ENCODE measurements at places on chromosomes 12 and 14.

- DNase-seq, result no peak
These were observed 163.4 kb downstream of the GARIN6 start for GRCh38 chr12:99810718-99811593.

DNA sequence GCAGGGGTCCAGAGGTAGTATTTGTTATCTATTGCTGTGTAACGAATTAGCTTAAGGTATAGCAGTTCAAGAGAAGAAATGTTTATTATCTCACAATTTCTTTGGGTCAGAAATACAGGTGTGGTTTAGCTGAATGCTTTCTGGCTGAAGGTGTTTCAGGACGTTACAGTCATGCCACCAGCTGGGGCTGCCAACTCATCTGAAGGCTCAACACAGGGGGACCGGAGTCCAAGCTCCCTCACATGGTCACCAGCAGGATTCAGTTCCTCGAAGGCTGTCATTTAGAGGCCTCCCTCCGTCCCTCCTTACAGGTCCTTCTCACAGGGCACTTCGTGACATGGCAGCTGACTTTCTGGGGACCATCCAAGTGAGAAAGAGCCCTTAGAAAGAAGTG, 37.5 kb upstream of the SINHCAF start:
- DNase-seq, result no peak

DNA sequence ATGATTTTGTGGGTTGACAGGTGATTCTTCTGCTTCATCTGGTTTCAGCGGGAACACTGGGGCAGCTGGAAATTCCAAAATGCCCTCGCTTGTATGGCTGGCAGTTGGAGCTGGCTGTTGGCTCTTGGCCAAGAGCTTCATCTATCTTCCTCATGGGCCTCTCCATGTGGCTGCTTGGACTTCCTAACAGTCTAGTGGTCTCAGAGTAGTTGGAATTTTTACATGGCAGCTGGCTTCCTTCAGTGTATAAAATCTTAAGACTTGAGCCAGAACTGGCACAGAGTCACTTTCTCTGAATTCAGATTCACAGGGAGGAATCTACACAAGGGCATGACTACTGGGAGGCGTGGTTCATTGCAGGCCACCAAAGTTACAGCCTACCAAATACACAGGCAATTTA, 204.9 kb upstream of the RMST start:
- DNase-seq, result no peak

DNA sequence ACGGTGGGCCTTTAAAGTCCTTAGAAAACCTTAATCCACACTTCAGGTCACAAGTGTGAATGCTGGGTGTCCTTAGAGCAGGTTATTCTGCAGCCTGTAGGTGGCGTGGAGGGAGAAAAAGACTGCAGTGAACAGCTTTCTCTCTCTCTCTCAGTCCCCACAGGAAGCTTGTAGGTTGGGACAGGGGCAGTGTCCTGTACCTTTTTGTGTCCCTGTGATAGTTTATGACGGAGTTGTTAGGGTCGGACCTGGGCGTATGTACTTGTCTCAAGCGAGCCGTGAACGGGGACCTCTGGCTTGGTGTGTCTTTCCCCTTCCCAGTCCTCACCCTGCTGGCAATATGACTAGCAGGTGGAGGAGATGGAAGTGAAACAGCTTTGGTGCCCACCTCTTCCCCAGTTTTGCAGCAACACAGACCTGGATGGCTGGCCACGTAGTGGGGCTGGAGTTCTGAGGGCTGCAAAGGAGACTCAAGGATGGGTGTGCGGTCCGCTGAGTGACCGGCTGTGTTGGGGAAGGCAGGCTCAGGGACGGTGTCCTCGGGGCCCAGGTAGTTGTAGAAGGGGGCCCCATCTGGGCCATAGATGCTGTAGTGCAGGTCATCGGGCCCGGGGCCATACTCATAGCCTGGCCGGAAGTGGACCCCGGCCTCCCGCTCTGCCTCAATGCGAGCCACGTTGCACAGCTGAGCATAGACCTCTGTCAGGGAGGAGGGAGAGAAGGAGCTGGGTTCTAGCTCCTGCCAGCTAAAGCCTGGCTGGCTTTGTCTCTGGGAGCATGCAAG, 8.9 kb downstream of the ISCA2 start:
- DNase-seq, result no peak

DNA sequence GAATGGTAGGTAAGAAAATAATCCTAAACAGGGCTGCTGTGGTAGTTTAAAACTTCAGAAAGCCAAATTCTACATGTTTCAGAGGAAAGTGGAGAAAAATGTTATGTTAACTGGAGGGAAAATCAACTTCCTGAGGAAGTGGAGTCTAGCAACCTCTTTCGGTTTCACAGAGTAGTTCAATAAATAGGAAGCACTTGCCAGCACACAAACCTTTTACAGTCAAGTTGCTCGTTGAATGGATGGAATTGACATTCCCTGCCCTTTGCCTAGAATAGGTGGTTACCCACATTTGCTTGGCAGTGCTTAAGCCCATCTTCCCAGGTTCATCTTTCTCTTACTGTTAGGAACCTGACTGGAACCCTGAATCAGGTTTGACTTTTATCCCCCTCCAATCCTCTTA, 15.9 kb downstream of the ANKRD13A start:
- DNase-seq, result no peak

- DNase-seq, result no peak
These were observed 255.9 kb downstream of the DPF3 start for GRCh38 chr14:72638021-72638420.

DNA sequence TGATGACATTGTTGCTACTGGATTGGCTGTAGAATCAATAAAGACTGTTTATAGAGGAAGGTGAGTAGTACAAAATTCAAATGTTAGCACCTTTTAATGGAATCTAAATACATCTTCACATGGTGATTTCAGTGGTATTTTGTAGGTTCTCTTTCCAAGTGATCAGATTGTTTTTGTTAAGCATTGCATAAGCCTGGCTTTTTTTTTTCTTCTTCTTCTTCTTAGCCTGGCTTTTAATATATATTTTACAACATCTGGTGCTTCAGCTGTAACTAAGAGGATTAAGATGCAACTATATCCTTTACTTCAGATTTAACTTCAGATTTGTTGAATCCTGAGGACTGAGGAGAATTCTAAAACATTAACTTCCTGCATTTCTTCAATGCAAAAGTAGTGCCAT, 57.3 kb upstream of the ATF1 start:
- DNase-seq, result no peak

DNA sequence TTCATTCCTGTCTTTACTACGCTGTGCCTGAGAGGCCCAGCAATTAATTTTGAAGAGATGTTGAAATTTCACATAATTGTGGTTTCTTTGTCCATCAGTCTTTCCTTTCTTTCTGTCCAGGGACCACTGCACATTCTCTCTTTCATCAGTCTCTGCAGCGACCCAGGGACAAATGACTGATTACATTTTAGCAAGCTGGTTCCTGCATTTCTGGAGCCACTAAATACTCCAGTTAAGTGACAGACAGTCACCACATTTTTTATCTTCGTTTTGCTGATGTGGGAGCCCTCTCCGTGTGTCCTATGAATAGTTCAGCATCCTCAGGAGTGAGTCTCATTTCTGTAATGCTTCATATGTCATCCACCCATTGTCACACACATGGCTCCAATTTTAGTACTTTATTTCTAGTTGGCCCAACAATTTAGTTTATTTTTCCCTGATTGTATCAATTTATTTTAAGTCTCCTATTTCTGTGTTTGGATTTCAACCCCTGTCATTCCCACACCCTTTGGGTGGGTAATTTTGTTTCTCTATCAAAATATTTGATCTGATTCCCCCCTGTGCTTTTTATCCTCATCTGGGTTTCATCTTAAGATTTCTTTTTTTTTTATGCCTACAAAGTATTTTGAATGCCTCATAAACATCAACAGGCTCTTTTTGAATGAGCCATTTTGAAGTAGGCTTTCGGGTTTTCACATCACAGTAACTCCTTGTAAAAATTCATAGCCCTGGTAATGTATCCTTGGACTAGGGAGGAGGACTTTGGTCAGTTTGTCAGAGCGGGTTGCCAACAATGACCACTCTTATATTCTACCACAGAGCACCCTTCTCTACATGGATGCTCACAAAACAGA, 1196.5 kb downstream of the GALC start:
- no peak for DNase-seq

DNA sequence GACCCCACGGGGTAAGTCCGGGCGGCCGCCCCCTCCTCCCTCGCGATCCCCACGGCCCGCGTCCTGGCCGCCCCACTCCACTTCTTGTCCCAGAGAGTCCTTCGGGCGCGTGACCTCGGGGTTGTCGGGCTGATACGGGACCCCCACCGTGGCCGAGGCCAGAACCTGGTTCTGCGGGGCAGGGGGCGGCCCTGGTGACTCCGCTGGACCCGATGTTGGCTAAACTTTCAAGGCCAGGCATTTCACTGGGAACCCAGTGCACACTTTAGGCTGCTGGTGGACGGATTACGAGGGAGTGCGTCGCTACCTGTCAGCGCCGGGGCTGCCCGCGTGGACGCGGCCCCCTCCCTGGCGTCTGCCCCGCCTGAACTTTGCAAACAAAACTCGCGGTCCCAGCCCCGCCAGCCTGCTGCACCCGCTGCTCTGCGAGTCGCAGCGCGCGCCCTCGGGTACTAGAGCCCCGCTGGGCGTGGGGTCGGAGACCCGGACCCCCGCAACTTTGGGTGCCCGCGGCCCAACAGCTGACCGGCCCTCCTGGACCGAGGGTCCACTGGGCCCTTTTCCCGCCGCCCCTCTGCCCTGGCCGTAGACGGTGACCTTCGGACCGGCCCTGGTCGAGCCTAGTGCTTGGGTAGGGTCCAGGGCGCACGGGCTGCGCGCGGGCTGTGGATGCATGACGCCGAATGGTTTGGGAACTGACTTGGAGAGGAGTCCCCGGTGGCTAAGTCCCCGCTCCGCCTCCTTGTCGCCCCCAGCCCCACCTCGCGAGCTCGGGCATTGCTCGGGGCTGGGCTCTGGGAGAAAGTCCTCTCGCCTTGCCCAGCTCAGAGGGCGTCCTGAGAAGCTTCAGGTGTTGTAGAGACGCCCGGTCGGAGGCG, 624 bp downstream of the RIN3 start:
- no peak for DNase-seq

DNA sequence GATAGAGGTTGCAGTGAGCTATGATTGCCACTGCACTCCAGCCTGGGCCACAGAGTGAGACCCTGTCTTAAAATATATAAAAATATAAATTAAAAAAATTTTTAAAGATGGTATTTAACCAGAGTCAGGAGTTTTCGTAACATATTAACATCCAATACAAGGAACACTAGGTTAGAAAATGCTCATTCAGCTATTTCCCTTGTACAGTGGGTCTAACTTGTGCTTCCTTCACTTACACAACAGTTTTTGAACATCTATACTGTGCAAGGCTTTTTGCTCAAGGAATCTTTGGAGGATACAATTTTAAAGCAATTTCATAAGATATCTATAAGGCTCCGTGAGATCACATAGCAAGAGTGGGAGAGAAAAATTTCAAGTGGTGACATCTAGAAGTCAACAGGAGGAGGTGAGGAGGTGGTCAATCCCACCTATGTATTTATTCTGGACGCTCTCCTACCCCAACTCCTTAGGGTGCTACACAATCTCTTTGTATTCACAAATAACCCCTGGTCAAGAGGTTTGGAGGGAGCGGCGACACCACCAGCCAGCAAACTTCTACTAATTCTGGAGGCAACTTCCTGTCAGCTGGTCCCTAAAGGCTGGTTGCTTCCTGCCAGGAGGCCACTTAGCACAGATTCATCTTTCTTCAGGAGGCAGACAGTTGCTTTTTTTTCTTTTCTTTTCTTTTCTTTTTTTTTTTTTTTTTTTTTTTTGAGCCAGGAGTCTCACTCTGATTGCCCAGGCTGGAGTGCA, 22.2 kb downstream of the DUSP16 start:
- DNase-seq, result no peak

DNA sequence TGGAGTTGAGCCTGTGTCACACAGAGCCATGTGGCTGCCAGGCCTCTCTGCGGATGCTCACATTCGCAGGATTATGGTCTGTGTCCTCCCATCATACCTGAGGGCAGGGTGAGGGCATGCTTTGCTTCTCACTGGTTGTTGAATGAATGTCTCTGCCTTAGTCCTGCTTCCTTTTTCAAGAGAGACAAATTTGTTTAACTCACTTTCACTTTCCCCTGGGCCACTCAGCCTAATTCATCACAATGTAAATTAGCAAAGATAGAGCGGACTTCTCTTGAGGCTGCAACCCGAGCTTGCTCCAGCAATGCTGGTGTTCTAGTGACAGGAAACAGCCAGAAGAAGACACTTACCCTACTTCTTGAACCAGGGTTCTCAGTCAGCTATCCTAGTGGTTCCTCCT, 35.5 kb upstream of the PAX9 start:
- DNase-seq, result no peak

DNA sequence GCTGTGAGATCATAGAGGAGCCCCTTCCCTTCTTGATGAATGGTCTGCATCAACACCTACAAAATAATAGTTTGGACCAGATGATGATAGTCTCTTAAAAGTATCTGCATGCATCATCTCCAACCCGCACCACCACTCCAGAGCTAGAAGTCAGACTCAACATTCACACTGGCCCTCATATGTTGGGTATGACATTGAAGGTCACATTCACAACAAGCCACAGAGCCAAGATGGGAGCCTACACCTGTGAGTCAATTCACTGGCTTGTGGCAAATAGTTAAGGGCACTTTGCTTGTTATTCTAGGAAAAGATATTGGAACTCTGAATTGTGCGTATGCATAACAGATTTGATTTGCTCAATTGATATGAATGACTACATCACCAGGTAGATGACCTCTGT, 1197.9 kb downstream of the VRK1 start:
- no peak for DNase-seq

DNA sequence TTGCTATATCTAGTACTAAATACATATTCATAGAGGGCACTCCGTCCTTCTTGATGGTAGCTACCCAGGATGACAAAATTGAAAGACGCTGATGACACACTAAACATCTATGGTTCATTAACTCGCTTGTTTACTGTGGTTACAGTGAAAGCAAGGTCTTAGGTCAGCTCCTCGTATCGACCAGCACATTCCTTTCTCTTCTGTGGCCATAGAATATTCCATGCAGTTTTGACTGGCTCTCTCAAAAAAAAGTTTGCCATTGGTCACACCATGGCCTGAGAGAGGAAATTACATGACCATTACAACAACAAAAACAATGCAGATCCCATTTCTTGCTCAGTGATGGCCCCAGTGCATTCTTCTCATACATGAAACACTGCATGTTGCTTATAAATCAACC, 411.4 kb upstream of the SOX5 start:
- DNase-seq, result no peak

All from lower leg skin (tissue), 4 donors.